HT1080 (cell line): ENCODE measurements at places on chromosomes 2 and 18.

GRCh38 chr2:109486711-109487535 is 126.8 kb downstream of the SEPTIN10 start:
- peak; percentile 37 for DNase-seq

GRCh38 chr2:190640117-190640516 is 8.8 kb upstream of the NAB1 start:
- DNase-seq: no peak

GRCh38 chr2:73243884-73244570 is 9.9 kb downstream of the CCT7 start:
- DNase-seq: peak; percentile 69

DNA sequence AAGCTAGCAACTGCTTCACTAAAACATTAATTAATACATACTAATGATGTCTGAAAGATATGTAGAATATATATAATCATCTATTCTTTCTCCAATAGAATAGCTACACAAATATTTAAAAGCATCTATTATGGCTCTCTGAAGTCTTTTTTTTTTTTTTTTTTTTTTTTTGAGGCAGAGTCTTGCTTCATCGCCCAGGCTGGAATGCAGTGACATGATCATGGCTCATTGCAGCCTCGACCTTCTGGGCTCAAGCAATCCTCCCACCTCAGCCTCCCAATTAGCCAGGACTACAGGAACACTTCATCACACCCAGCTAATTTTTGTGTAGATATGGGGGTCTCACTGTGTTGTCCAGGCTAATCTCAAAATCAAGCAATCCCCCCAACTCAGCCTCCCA is 120.4 kb upstream of the KYNU start:
- no peak for DNase-seq

GRCh38 chr2:186806591-186806990 is 42.4 kb downstream of the ZSWIM2 start:
- no peak for DNase-seq

DNA sequence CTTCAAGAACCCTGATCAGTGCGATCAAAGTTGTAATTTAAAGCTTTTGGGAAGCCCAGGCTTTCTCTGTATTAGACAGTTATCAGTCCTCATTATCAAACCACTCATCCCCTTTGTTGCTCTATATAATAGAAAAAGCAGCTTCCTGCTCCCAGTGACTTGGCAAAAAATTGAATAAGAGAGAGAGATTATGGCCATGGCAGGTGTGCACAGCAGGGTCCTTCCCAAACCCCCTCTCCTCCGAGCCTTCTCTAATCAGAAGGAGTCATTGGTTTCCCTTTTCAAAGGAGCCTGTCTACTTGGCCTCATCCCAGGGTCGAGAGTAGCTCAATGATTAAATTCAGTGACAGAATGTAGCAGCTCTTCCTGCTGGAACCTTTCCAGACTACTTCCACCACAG is 81.5 kb downstream of the SEMA4F start:
- DNase-seq: no peak
